ENCODE measurements at places on chromosomes 6 and 20. TPM values are rescaled to one million over a fixed set of nuclear protein-coding genes. Genes with fewer than 3 reads are reported as not detected.

GRCh38 chr20:56911946-56912345 is 282.8 kb downstream of the TFAP2C start:
- DNase-seq, result no peak
- no peak overlapping the region for H3K27ac ChIP-seq
- H3K27me3 ChIP-seq, result no peaks in the 10 kb centered on the region
- no peaks in the 10 kb centered on the region for H3K36me3 ChIP-seq

GRCh38 chr6:122491919-122492555 is 20.4 kb upstream of the SERINC1 start:
- H3K27me3 ChIP-seq, result no peaks in the 10 kb centered on the region
- H3K27ac ChIP-seq, result no peak overlapping the region
- no peaks in the 10 kb centered on the region for H3K4me1 ChIP-seq
- no peaks in the 10 kb centered on the region for H3K36me3 ChIP-seq

GRCh38 chr20:41951615-41952014 is 333.4 kb upstream of the CHD6 start:
- H3K4me1 ChIP-seq, result no peaks in the 10 kb centered on the region
- H3K4me3 ChIP-seq, result no peak overlapping the region
- H3K27ac ChIP-seq, result no peak overlapping the region
- no peak for DNase-seq
- H3K36me3 ChIP-seq, result no peaks in the 10 kb centered on the region
- no peaks in the 10 kb centered on the region for H3K27me3 ChIP-seq

- H3K4me1 ChIP-seq, result no peaks in the 10 kb centered on the region
- H3K36me3 ChIP-seq, result no peaks in the 10 kb centered on the region
- no peak overlapping the region for H3K4me3 ChIP-seq
Observed at GRCh38 chr6:47344022-47344421, 34.3 kb upstream of the TNFRSF21 start.

- H3K27me3 ChIP-seq, result peaks cover 25% of the 10 kb centered on the region
- H3K4me3 ChIP-seq, result no peak overlapping the region
- no peak for DNase-seq
Observed at GRCh38 chr6:30169658-30170614, 6.6 kb downstream of the TRIM15 start.

GRCh38 chr20:51553897-51554486 is 11.5 kb upstream of the NFATC2 start:
- H3K27ac ChIP-seq, result no peak overlapping the region
- H3K4me1 ChIP-seq, result peaks cover 5% of the 10 kb centered on the region
- no peaks in the 10 kb centered on the region for H3K36me3 ChIP-seq

- no peak overlapping the region for H3K27ac ChIP-seq
- no peaks in the 10 kb centered on the region for H3K4me1 ChIP-seq
- no peaks in the 10 kb centered on the region for H3K27me3 ChIP-seq
Observed at GRCh38 chr6:80547827-80548226, 441.4 kb downstream of the BCKDHB start.

The RHAG gene
- total RNA-seq, result not detected

- no peaks in the 10 kb centered on the region for H3K27me3 ChIP-seq
- no peaks in the 10 kb centered on the region for H3K4me1 ChIP-seq
- DNase-seq, result no peak
- no peaks in the 10 kb centered on the region for H3K36me3 ChIP-seq
Observed at GRCh38 chr20:11799281-11799684, 118.4 kb upstream of the BTBD3 start.

DNA sequence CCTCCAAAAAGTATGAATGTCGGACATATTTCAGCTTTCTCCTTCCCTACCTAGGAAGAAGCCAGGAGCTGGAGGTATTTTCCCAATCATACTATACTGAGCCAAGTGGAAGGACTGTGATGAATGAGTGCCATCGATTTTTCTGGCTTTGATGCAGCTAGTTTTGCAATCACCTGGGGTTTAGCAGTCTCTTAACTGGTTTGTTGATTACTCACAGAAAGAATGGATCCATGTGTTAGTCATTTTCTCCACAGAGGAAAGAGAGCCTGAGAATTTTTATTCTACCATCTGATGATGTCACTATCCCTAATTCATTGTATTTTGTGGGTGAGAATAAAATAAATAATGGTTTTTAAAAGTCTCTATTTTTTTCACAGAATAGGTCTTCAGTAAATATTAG is 282.9 kb upstream of the RNF217 start:
- no peaks in the 10 kb centered on the region for H3K4me1 ChIP-seq
- no peaks in the 10 kb centered on the region for H3K27me3 ChIP-seq
- DNase-seq, result no peak

DNA sequence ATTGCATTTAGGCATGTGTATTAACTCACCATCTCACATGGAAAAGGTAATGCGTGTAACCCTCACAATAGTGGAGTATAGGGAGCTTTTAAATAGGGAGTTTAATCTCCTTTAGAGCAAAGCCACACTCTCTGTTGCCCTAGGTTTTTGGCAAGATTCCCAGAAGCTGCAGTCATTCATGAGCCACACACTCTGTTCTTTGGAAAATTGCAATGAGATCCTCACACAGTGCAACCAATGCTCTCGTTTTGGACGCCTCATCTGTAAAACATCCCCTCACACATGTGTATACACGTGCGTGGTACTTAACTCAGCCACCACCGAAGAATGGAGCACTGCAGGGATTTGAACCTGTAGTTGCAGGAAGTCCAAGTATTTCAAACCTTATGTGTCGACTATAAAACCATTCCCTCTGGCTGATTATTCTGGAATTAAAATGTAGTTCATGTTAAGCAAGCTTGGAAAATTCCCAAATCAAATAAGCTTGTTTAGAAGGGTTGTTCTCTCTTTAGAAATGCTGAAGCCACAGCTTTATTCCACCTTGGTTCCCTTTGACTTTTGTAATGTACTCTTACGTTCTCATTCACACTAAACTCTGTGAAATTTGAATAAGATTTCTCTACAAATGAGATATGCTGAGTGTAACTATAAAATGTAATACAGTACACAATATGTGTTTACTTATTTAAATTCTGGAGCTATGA is 489.8 kb upstream of the MANEA start:
- H3K36me3 ChIP-seq, result no peaks in the 10 kb centered on the region
- no peak for DNase-seq
- no peak overlapping the region for H3K4me3 ChIP-seq
- no peaks in the 10 kb centered on the region for H3K4me1 ChIP-seq

GRCh38 chr6:137928286-137928685 is 61.2 kb downstream of the TNFAIP3 start:
- no peak overlapping the region for H3K27ac ChIP-seq
- no peak for DNase-seq
- no peaks in the 10 kb centered on the region for H3K36me3 ChIP-seq
- peak overlapping the region; percentile 32 for H3K4me3 ChIP-seq
- peaks cover 24% of the 10 kb centered on the region for H3K4me1 ChIP-seq
- H3K27me3 ChIP-seq, result no peaks in the 10 kb centered on the region

The ADGRG6 gene
- 0.35 TPM for total RNA-seq

- H3K4me1 ChIP-seq, result no peaks in the 10 kb centered on the region
- no peak overlapping the region for H3K4me3 ChIP-seq
- no peaks in the 10 kb centered on the region for H3K27me3 ChIP-seq
- H3K36me3 ChIP-seq, result no peaks in the 10 kb centered on the region
Observed at GRCh38 chr6:163745536-163746400, 331.2 kb downstream of the QKI start.

The USP49 gene
- 5.0 TPM for total RNA-seq
